ENCODE measurements at places on chromosomes 11 and 22.

- no peak for DNase-seq
Measured at GRCh38 chr11:62409831-62410230, 9.0 kb upstream of the SCGB1A1 start.

- DNase-seq, result no peak
Measured at GRCh38 chr11:113001709-113002108, 40.5 kb downstream of the NCAM1 start.

GRCh38 chr11:34441814-34442213, 3.1 kb downstream of the CAT start:
- no peak for DNase-seq

GRCh38 chr11:61690706-61691379, 10.7 kb downstream of the DAGLA start:
- no peak for DNase-seq

- no peak for DNase-seq
Measured at GRCh38 chr11:128234143-128234542, 353.2 kb downstream of the ETS1 start.

GRCh38 chr11:64713781-64714363, 9.1 kb downstream of the NRXN2 start:
- no peak for DNase-seq

DNA sequence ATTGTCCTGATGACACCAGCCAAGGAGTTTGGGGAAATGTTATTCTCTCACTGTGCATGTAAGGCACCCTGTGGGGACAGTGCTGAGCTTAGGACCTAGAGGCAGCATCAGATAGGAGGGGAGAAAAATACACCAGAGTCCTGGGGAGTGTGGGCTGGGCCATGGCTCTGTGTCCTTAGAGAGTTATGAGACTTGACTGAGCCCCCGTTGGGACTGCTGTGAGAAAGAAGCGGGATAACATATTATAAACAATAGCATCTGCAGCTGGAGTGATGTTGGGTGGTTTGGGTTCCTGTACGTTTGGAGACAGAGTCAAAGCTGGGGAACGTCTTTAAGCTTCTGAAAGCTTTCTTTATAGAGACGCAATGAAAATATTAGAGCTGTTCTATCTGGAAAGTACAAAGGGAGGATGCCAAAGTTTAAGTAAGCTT, 90.9 kb upstream of the CRTAM start:
- DNase-seq, result no peak

DNA sequence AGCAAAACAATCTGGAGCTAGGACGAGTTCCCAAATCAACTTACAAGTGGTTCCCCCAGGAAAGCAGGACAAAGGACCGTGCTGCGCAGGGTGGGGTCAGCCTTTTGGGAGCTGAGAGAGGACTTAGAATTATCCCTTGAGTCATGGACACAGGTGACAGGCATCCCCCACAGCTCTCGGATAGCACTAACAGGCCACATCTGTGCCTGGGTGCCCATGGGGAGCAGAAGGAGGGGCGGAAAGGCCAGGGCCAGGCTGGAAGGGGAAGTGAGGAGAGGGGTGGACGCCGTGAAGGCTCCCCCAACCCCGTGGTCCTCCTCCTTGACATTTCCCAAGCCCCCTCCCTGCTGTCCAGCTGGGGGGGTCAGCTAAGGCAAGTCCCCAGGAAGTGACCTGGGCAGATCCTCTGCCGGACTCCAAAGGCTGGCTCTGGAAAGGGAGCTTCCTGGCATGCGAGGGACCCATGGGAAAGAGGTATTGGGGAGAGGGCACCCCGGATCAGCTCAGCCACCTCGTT, 31.6 kb upstream of the A4GALT start:
- no peak for DNase-seq

DNA sequence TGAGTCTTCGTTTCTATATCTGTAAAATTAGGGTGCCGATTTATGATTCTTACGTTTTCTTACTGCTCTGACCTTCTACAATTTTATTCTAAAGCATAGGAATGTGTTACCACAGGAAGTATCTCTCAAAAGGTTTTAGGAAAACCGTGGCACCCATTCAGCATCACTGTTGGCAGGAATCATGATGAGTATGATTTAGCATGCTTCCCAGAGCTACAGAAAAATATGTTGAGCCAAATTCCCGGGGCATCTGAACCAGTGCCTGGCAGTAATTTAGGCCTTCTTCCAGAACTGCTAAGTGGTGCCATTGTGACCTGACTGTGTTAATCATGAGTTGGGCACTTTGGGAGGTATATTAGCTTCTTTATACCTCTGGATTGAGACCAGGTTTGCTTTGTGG, 605.0 kb upstream of the RAG2 start:
- DNase-seq, result no peak

GRCh38 chr11:17807034-17807433, 72.5 kb downstream of the KCNC1 start:
- no peak for DNase-seq

DNA sequence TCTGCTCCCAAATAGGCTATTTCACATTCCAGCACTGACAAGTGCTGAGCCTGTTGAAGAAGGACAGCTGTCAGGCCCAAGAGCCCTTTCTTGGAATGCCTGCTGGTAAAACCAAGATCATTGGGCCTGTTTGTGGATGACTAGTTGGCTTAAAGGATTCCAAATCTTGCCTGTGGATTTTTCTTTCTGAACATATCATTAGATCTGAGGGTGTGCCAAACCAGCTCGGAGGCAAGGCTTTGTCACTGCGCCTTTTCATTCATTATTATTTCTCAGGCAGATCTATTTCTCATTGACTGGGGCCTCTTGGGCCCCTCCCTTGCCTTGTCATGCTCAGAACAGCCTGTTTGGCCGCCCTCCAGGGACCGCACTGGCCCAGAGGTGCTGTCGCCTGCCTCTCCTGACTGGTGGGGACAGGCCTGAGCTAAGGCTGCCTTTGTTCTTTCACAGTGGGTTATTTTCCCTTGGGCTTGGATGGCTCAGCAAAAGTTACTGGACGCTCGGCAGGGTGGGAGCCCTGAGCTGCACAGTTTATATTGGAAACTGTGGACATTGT, 222.7 kb upstream of the SESN3 start:
- DNase-seq, result no peak

GRCh38 chr11:132942611-132943356, 589.5 kb downstream of the OPCML start:
- DNase-seq, result no peak

GRCh38 chr22:25402501-25403283, 161.8 kb upstream of the GRK3 start:
- DNase-seq, result no peak

DNA sequence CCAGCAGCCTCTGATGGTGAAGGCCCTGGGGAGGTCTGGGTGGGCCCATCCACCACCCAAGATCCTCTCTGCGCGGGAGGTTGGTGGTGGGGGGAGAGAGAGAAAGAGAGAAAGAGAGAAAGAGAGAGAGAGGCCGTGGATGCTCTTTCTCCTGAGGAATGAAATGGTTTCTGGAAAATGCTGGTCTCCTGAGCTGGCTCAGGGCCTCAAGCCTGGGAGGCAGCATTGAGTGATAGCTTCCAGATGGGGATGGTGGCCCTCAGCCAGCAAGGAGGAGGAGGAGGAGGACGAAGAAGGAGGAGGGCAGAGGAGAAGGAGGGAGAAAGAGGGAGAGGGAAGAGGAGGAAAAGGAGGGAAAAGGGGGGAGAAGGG, 4.6 kb downstream of the TSPAN32 start:
- no peak for DNase-seq

GRCh38 chr11:132184079-132184478, 813.7 kb downstream of the NTM start:
- no peak for DNase-seq

- DNase-seq, result no peak
Measured at GRCh38 chr22:49119551-49119952, 708.1 kb downstream of the BRD1 start.

DNA sequence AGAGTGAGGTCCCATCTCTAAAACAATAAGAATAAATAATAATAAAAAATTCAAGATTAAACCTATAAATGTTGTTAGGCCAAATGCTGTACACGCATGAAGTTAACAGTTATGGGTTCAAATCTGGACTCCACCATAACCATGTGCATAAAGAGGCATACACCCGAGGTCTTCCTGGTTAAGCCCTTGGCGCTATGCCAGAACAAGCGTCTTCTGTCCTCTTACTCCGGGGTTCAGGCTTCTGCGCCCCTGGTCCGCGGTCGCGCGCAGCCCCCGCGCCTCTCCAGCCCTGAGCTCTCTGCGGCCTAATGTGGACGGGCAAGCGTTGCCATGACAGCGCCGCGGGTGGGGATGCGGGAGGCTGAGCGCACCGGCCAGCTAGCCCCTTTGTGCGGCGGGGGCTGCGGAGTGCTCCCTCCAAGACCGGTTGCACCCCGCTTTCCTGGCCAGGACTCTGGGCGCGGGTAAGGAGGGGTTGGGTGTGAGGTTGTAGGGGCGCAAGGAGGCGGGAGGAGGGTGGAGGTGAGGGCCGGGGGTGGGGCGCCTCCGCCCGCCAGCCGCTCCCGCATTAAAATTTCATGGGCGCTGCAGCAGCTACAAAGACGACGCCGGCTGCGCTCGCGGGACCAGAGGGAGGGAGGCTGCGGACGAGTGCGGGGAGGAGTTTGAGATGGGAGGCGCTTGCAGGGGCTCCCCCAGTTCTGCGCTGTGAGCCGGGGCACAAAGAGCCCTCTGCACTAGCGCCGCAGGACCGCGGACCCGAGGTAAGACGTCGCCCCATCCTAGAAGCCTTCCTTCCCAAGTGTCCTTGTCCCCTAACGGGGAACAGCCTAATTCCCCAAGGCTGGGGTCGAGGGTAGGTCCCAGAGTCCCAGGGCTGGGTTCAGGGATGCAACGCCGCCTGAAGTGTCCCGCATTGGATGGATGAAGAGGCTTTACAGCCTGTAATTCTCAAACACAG, at the start of gene MIAT:
MIAT (plus strand) TSS at position 698 of the 961 bp plus-strand sequence.
- peak; percentile 21 for DNase-seq

- DNase-seq, result no peak
Measured at GRCh38 chr22:22803285-22803853, 84.2 kb upstream of the IGLL5 start.

DNA sequence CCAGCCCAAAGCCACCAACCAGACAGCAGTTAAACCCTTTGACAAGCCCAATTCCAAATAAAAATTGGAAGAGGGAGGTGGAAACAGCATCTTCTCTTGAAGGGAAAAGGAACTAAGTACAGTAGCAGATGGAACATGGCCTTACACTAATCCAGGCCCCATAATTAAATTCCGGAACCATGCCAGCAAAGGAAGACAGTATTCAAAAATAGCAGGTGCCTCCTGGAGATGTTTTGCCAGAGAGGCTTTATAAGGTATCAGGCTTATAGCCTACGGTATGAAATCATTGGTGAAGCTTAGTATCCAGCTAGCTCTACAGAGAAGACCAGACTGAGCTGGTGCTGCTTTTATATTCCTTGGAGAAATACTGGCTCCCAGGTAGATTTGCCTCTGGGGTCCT, 344.1 kb upstream of the API5 start:
- DNase-seq, result no peak

- DNase-seq, result no peak
Measured at GRCh38 chr11:45924927-45925326, 2.5 kb downstream of the LARGE2 start.

GRCh38 chr11:125081098-125081798, 18.1 kb downstream of the SLC37A2 start:
- no peak for DNase-seq

DNA sequence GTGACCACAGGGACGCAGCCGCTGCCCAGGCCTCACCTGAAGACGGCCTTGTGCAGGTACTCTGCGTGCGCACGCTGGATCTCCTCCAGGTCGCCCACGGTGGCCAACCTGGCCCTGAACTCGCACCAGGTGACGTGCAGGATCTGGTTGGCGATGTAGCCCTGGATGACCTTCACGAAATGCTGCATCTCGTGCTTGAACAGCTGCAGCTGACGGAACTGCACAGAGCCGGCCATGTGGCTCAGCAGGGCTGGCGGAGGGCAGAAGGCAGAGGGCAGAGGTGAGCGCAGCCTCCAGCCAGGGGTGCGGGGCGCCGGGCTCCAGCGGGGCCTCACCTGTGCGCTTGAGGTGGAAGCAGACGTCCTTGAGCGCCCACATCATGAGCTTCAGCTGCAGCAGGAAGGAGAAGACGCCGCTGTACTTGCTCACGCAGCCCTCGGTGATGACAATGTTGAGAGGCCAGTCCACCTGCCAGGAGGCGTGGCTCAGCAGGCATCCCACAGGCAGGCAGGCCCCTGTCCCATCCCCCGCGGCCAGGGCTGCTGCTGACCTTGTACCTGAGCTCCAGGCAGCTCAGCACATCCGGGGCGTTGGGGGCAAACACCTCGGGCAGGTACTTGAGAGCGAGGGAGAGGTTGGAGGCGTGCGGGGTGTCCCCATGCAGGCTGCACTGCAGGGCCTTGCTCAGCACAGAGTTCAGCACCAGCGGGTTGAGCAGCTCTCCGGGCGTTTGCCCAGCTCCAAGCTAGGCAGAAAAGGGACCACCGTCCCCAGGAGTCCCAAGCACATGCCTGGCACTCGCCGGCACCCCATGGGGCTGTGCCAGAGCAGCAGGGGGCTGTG, 17.6 kb downstream of the SELENOO start:
- no peak for DNase-seq

DNA sequence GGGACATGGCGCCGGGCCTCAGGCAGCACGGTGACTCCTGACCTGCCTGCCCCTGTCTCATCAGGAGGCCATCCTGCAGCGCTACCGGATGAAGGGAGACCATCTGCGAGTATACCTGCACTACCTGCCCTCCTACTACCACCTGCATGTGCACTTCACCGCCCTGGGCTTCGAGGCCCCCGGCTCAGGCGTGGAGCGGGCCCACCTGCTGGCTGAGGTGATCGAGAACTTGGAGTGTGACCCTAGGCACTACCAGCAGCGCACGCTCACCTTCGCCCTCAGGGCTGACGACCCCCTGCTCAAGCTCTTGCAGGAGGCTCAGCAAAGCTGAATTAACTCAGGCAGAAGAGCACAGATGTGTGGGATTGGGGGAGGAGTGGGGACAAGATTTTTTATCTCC, 10.2 kb upstream of the ST3GAL4 start:
- DNase-seq, result no peak

DNA sequence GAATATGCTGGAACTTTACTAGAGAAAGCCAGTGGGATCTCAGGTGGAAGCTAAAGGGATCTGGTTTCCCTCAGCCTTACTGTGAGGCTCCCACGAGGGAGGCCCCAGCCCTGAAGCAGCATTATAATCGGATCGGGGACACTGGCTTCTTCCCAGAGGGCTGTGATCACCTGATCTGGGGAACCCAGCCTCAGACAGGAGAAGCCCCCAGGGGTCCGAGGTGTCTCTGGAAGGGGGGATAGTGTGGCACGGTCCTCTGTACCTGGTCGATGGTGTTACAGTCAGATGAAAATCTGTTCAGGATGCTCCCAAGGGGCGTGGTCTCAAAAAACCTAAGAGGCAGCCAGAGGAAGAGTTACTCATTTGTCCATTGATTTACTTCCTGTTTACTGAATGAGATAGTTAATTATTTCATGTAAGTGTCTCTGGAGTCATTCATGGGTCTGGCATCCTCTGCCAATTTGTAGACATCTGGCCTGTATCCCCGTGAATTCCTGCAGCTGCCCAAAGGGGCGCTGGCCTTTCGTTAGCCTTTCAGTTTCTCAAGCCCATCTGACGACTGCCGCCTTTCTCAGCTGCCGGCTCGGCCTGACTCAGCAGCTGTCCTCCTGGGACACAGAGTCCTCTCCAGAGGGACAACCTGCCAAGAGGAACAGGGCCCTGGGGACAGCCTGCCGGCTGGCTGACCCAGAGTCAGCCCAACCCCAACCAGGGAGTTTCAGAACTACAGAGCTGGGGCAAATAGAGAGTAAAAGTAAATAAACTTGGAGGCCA, 17.0 kb upstream of the KCNJ11 start:
- DNase-seq, result no peak

- no peak for DNase-seq
Measured at GRCh38 chr22:44132724-44133123, 48.0 kb upstream of the PARVG start.

GRCh38 chr11:81852896-81853295, 880.8 kb downstream of the FAM181B start:
- no peak for DNase-seq

GRCh38 chr11:68215087-68215445, 2.0 kb upstream of the KMT5B start:
- peak; percentile 26 for DNase-seq

Measured in naive B cell (primary cell).